ENCODE measurements at places on chromosomes 7 and 10.

- DNase-seq, result no peak
Observed at GRCh38 chr7:135879233-135879632, 97.9 kb downstream of the MTPN start.

- DNase-seq, result no peak
Observed at GRCh38 chr7:3415861-3416312, 114.8 kb downstream of the SDK1 start.

- no peak for DNase-seq
Observed at GRCh38 chr10:87658858-87659555, 671 bp upstream of the PAPSS2 start.

DNA sequence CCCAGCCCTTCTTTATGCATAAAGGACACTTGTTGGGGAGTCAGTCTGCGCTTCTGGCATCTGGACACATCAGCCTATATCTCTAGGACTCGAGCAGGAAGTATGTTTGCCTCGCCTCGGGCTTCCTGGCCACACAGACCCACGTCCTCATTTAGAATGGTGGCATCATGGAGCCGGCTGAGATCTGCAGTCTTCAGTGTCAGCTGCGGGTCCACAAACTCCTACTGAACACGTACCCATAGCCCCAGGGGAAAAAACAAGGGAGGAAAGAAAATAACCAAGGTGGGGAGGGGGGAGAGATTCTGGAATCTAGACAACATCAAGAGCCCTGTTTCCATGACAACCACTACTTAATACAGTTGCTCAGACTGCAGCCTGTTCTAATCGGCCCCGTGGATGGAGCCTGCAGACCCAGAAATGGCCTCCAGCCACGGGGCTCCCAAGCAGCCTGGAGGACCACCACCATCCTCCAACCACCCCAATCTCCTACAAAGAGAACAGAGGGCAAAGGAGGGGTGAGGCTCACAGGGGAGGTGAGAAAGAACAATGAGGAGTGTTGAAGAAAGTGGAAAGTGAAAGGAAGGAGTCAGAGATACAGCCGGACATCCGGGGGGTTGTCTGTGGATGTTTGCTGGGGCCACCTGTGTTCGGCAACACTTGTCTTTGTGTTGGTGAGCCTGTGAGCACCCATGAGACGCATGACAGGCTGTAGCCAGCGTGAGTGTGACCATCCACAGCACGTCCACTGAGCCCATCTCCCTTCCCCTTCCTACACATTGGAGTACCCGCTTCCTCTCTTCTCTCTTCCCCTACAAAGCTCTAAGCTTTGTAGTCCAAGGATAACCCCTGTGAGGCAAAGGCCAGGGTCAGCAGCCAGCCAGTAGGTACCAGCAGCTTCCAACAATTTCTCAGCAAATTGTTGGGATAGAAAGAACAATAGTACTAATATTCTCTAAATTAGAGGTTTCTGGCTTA is 141.0 kb downstream of the PLXNA4 start:
- no peak for DNase-seq

DNA sequence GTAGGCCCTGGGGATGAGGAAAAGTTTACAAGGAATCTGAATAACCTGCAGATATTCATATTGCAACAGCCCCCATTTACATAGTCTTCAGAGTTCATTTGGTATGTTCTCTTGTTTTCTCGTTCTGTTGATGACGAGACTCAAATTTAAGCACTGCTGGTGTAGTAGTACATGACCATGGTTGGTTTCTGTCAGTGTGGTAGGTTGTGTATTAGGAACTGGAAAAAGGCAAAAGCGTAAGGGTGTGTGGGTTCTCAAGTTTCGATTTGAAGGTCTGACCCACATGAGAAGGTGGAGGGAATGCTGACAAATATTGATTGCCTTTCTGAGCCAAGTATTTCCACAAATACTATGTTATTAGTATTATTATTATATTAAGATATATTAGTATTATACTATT is 151.7 kb downstream of the AUTS2 start:
- no peak for DNase-seq

- no peak for DNase-seq
Observed at GRCh38 chr7:19999681-20000080, 217.5 kb downstream of the MACC1 start.

DNA sequence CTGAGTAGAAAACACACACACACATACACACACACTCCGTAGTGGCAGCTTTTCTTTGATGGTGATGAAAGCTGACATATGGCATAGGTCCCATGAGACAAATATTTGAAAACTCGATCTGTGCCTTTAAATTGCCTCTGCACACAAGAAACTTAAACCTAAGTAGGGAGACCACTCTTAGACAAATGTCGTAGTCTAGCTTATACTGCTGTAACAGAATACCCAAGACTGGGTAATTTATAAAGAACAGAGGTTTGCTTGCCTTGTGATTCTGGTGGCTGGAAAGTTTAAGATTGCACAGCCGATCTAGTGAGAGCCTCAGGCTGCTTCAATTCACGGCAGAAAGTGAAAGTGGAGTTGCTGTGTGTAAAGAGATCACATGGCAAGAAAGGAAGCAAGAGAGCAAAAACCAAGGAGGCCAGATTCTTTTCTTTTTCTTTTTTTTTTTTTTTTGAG is 489.4 kb upstream of the SORCS1 start:
- no peak for DNase-seq

DNA sequence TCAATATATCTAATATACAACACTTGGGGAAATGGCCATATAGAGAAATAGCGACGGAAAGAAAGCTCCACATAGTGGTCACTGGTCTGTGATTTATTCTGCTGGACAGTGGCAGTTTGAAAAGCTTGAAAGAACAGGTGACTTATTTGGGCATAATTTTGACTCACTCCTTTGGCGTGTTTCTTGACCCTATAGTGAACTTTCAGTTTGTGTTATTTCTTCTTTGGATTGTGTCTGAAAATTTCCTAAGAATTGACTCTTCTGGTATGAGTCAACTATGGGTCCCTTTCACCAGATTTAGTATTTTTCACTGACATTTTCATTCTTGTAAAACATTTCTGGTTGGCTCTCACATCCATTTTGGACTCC is 25.8 kb upstream of the IMMP2L start:
- no peak for DNase-seq

Measured in stimulated activated CD4-positive, alpha-beta T cell treated with anti-CD3 and anti-CD28 coated beads, Interleukin-1b, Interleukin-23, amount 100 ng/mL, for 48 hours (primary cell).